ENCODE measurements at places on chromosomes 2 and 18.

GRCh38 chr2:157874997-157875640 lies 1.0 kb downstream of the ACVR1 start:
- DNase-seq, result no peak

- no peak for DNase-seq
Observed at GRCh38 chr2:166068981-166069380, 58.8 kb downstream of the SCN1A start.

GRCh38 chr2:206693399-206694137 lies 24.6 kb downstream of the DYTN start:
- DNase-seq, result no peak

DNA sequence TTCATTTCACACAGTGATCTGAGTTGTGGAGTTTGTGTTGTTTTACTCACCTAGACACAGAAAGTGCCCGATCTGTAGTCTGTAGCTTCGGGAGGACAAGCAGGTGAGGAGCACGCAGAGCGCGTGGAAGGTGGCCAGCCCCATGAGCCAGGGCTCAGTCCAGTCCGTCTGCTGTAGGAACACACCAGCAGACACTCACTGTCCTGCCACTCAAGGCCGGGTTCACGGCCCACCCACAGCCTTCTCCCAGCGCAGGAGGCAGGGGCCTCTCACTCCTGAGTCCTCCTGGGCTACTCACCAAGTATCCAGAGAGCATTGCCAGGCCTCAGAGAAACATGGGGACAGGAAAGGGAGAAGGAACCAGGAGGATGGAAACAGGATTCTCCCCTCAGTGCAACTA lies 1.7 kb downstream of the TMEM18 start:
- DNase-seq, result no peak

- no peak for DNase-seq
Observed at GRCh38 chr2:232641153-232641848, 7.9 kb downstream of the EFHD1 start.

DNA sequence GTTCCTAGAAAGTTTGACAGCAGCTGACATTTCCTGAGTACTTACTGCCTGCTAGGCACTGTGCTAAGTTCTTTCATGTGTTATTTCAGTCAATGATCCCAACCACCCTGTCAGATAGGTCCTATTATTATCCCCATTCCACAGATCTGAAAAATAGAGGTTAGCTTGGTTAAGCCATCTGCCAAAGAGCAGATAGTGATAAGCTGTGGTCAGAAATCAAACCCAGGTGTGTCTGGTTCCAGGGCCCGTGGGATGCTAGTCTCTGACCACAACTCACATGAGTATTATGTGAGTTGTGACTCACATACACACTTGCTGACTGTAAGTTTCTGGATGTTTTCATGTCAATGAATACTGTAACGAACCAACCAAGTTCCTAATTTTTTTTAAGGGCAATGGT lies 132.0 kb upstream of the APCDD1 start:
- DNase-seq, result no peak

DNA sequence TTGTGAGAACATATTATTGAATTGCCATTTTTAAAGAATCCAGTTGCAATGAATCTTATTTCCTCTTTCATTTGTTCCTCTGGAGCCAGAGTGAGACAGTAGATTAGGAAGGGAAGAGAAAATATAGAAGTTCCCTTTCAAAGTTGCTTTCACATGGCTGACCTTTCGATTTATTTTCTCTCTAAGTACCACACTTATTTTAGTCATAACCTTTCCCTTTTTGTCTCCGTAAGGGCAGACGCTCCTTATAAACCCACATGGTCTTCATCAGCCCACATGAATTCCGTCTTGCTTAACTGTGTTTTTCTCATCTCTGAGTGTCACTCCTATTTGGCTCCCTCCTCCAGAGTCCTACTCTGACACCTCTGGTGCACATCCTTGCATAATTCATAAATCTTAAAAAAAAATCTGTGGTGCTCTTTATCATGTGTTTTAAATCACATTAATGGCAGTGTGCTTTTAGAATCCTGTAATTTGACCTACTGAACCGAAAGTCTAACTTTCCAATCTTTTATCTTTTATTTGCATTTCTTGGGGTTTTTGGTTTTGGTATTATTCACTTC lies 38.5 kb upstream of the ZNF396 start:
- DNase-seq, result no peak

DNA sequence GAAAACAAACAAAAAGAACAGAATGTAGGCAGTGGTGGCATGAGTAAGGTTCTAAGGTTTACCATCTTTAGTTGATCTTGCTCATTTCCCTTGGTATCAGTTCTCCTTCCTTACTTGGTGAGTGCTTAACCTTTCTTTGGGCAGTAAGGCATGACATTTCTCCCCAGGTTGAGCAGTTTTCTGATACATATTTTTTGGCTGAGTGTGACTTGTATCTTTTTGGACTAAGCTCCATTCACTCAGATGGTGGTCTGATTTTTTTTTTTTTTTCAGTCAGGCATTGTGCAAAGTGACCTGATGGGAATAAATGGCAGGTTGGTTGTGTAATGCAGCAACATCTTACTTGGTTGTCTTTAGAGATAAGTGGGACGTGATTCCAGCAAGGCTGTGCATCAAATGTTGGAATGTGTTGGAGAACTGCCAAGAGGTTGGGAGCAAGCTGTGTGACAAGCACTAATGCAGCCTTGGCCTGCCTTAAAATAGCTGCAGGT lies 15.1 kb downstream of the SPTBN1 start:
- no peak for DNase-seq

DNA sequence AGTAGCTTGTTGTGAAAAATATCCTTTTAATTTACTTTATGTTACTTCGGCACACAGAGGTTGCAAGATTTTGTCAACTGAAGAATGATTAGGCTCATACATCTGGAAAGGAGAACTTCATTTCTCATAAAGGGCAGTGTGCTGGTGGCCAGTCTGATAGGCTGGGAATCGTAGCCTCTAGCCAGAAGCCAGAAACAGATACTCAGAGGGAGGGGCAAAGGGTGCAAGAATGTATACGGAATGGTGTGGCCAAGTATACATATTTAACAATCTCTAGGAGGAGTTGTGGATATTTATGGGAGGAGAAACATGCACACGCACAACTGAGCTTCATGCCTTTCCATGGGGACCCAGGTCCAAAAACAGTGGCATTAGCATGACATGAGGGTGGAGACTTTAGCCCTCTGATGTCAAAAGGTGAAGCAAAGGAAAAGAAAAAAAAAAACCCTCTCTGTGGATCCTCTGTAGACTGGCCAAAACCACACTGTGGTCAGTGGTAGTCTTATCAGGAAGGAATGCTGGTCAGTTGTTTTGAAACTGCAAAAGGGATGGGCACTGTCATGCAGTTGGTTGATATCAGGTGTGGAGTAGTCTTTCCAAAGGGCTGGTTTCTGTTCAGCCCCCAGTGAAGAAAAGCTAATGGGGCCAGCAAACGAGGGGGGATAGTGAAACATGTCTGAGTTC lies 34.9 kb upstream of the APCDD1 start:
- no peak for DNase-seq

DNA sequence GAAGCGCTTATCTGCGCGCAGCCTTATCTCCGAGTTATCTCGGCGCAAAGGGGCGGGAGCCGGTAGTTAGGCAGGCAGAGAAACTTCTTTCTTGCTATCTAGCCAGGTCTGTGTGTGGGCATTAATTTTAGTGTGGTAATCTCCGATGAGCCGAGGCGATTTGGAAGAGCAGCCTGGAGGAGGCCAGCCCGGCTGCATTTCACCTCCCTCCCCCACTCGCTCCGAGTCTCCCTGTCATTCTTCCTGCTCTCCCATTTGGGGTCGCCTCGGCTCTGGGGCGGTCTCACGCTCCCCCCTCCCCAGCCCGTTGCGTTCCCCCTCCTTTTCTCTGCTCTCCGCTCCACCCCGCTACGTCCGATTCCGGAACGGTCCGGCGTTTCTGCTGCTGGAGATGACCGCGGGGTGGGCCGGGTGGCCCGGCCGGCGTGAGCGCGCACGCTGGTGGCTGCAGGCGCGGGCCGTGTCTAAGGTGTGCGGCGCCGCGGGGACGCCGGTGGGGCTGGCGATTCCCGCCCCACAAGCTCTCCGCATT lies 566 bp downstream of the GATA6 start:
- DNase-seq, result no peak

DNA sequence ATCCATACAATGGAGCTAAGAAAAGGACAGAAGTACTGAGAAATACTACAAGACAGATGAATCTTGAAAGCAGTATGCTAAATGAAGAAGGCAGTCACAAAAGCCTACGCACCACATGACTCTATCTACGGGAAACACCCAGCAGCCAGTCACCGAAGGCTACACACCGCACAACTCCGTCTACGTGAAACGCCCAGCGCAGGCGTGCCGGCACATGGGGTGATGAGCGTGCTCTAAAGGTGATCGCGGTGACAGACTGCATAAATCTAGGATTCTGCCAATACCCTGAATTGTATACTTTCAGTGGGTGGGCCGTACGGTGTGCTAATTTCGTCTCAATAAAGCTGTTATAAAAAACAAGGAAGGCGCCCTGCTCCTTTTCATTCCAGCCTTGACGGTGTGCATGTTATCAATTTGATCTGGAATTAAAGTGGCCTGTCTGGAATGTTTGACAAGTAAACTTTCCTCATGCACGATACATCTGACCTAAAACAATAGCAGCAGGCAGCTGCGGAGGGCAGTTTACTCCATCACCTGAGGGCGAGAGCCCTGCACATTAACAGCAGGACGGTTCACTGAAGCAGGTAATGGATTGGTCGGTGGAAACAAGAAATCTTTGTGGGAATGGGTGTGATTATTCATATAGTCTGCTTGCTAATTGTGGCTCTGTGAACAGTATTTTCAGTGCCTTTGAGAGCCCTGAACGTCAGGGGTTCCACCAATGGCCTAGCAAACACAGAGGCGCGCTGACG lies 86.2 kb upstream of the SALL3 start:
- no peak for DNase-seq

DNA sequence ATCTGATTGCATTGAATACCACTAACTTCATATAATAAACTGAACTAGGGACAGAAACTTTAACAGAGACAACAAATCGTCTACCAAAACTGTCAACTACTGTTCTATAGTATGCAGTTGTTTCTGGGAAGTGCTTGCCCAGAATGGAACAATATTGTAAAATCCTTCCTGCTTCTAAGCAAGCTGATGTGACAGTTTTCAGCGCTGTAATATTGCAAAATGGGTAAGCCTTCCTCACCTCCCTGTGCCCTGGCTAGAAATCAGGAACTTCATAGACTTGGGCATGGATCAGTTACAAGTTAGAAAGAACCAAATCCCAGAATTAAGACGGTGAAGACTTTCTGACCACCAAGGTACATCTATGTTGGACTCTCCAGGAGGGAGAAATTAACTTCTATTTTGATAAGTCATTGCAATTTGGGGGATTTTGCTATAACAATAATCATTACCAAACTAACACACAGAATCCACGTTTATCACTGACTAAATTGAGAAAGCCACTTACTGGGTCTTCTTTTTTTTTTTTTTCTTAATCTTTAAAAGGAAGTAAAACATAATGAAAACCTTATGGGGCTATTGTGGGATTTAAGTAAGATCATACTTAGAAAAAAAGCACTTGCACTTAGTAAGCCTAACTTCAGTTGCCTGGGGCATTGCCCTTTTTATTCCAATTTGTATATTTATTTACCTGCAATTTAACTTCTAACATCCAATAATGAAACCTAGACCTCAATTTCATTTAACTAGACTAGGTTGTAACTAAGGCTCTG lies 261.5 kb downstream of the TRIB2 start:
- DNase-seq, result no peak

- no peak for DNase-seq
Observed at GRCh38 chr2:152493945-152494528, 159.1 kb downstream of the FMNL2 start.

GRCh38 chr2:97752342-97753334 lies 39.3 kb downstream of the ZAP70 start:
- no peak for DNase-seq

GRCh38 chr2:225020168-225020849 lies 22.0 kb downstream of the DOCK10 start:
- no peak for DNase-seq

DNA sequence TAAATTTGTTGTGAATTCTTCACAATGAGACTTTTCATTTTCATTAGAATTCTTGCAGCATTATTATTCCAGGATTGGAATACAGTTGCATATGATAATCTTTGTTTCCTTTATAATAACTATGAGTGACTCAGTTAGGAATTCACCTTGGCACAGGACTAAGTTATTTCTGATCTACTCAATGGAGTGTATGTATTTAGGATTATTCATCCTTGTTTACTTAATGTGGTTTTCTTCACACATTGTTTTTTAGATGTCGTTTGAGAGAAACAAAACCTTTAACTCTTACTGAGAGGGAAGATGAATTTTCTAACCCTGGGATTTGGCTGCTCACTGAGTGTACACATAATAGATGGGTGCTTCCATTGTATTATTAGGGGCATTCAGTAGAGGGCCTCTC lies 970.1 kb downstream of the DPP10 start:
- DNase-seq, result no peak

GRCh38 chr18:23357996-23358594 lies 95.0 kb upstream of the RIOK3 start:
- no peak for DNase-seq

DNA sequence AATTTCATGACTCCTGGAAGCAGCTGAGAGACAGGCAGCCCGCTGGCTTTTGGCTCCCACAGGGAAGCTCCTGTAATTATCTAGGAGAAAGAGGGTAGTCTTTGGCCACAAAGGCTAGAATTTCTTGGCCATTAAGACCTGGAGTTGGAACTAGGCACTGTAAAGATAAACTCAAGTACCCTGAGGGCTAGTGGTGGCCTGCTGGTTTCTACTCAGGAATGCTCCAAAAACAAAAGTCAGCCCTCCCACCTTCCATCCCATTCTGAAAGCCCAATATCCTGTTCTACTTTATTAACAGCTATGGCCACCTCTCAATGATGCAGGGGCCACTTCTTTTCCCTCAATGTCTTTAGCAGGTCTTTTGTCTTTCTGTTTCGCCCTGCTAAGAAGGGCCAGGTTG lies 34.0 kb upstream of the CYP26B1 start:
- DNase-seq, result no peak

GRCh38 chr2:66580166-66581049 lies 145.5 kb downstream of the MEIS1 start:
- DNase-seq, result no peak

GRCh38 chr18:13501891-13502290 lies 224.5 kb downstream of the FAM210A start:
- DNase-seq, result no peak

GRCh38 chr18:41145516-41145915 lies 809.5 kb upstream of the PIK3C3 start:
- no peak for DNase-seq

DNA sequence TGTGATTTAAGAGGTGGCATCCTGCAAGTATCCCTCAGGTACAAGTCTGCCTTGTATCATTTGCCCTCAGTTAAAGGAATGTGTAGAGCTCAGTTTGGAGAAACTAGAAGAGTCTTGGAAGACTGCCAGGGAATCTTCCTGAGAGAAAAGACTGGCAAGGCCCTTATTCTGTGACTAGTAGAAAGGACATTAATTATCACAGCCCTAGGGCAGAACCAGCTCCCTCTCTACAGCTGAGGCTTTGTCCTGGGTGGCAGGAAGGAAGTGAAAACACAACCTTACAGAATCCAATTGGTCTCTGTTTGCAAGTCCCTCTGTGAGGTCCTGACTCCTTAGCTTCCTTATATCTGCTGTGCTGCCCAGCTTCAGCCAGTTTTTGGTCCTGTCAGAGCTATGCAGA lies 385.9 kb upstream of the CYRIA start:
- no peak for DNase-seq

- DNase-seq, result no peak
Observed at GRCh38 chr2:43648994-43649701, 12.1 kb downstream of the PLEKHH2 start.

- DNase-seq, result no peak
Observed at GRCh38 chr2:173021939-173022371, 53.7 kb upstream of the MAP3K20 start.

Data from stimulated activated CD8-positive, alpha-beta memory T cell treated with anti-CD3 and anti-CD28 coated beads, Interleukin-4, amount 100 ng/mL, for 24 hours (primary cell).